ENCODE measurements at places on chromosomes 3 and 15.

- DNase-seq = no peak
Measured at GRCh38 chr3:193762657-193763056, 169.6 kb downstream of the OPA1 start.

- DNase-seq = no peak
Measured at GRCh38 chr3:66265649-66266048, 44.8 kb downstream of the SLC25A26 start.

DNA sequence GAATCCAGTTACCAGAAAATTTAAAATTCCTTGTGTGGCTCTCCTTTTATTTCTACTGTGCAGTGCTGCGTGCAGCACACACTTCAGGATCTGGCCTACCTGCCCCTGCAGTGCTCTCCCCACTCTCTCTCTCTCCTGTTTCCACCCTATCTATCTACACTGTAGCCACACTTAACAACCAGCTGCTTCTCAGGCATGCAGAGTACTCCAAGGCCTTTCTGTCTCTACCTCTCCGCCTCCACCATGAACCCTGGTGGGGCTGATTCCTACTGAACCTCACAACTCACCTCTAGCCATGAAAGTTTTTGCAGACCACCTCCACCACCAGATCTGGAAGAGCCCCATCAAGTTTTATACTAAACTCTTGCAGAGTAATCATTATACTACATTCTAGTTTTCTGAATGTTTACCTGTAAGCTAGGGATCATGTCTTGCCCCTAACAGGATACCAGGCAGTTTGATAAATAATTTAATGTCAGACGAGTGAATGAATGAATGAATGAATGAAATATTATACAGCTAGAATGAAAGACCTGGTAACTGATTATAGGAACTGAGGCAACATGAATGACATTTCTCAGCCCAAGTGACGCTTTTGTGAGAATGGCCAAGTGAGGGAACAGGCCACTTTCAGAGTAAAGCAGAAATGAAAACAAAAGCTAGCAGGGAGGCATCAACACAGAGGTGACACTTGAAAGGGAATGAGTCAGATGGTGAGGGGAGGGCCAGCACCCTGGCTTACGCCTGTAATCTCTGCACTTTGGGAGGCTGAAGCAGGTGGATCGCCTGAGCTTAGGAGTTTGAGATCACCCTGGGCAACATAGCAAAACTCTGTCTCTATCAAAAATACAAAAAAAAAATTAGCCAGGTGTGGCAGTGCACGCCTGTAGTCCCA lies 363.5 kb downstream of the FOXP1 start:
- DNase-seq = peak; percentile 45

- DNase-seq = no peak
Measured at GRCh38 chr15:94480289-94480834, 249.0 kb downstream of the MCTP2 start.

GRCh38 chr3:123148772-123149171 lies 53.0 kb upstream of the SEC22A start:
- no peak for DNase-seq

DNA sequence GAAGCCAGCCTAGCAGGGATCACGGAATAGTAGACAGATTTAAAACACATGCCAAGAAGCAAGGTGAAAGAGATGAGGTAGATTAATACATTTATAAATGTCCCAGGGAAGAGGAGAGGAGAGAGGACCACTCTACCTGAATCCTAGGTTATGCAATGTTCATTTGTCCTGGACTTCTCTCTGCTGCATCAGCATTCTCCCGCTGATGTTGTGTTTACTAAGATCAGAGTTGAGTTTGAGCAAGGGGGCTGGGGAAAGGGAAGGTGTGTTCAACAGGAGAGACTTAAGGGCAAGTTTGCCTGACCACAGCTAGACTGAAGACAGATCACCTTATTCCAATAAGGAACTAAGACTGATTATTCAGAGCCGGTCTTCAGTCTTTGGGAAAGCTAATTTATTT lies 1.1 kb upstream of the KPNA1 start:
- no peak for DNase-seq

- no peak for DNase-seq
Measured at GRCh38 chr15:98955961-98956723, 51.5 kb downstream of the PGPEP1L start.

GRCh38 chr15:70995383-70995970 lies 102.9 kb downstream of the LRRC49 start:
- no peak for DNase-seq

DNA sequence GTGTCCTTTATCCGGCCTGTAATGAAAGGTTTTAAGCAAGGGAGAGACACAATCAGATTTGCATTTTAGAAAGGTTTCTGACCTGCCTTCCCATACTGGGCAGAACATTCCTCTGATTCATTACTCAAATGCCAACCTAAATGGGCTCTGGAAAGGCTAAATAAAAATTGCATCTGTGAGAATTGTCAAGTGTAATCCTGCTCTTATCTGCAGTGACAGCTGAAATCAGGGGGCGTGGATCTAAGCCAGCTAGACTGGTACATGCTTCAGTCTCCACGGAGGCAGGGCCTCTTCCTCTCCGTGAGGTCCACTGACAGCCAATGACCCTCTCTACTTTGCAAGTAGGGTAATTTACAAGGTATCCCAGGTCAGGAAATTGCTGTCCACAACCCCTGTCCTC lies 32.5 kb upstream of the MINAR1 start:
- no peak for DNase-seq

- no peak for DNase-seq
Measured at GRCh38 chr3:66722675-66723074, 221.9 kb upstream of the LRIG1 start.

GRCh38 chr3:105801397-105801796 lies 67.4 kb downstream of the CBLB start:
- DNase-seq = no peak

DNA sequence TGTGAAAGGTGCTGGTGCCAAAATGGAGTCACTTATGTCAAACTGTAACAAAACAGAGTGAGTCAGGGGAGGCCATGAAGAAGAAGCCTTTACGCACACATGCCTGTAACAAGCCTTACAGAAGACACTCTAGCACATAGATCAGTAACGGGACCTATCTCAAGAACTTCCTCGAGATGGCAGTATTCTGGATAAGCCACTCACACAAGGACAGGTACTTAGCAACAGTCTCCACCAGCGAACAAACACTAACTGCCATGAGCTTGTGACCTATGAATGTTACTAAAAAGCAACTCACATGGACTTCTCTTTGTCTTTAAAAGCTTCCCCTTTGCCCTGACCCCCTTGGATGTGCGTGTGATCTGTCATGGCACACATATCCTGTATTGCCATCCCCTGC lies 235.1 kb downstream of the CD47 start:
- no peak for DNase-seq

GRCh38 chr3:94626573-94626972 lies 563.7 kb downstream of the NSUN3 start:
- DNase-seq = no peak

GRCh38 chr3:194757647-194758061 lies 72.0 kb downstream of the FAM43A start:
- no peak for DNase-seq

GRCh38 chr15:58546066-58546591 lies 114.3 kb downstream of the LIPC start:
- no peak for DNase-seq

GRCh38 chr3:78986416-78987101 lies 781.2 kb downstream of the ROBO1 start:
- DNase-seq = no peak

DNA sequence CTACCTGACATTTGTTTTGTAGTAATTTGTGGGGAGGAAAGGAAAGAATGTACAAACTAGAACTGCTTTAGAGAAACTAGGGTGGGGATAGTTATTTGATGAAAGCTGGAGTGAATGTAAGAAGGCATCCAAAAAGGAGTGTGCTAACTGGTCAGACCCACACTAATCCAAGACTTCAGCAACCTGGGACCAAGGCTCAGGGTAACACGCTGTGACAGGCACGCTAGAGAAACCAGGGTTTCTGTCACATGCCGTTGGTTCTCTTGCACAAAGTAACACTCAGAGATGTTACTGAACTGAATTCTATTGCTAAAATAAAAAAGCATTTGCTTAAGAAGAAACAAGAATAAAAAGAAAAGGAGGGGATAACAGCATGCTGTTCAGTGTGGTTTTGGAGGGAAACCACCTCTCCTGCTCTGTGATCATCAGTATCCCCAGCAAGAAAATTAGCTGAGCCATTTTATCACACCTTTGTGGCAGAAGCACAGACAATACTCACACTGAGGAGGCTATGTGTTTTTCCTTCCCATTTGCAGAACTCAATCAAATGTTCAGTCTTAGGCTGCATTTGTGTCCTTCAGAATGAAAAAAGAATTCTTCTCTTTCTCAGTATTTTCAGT lies 2.8 kb upstream of the CCDC80 start:
- DNase-seq = no peak

- DNase-seq = no peak
Measured at GRCh38 chr3:195162033-195162669, 108.8 kb downstream of the XXYLT1 start.

DNA sequence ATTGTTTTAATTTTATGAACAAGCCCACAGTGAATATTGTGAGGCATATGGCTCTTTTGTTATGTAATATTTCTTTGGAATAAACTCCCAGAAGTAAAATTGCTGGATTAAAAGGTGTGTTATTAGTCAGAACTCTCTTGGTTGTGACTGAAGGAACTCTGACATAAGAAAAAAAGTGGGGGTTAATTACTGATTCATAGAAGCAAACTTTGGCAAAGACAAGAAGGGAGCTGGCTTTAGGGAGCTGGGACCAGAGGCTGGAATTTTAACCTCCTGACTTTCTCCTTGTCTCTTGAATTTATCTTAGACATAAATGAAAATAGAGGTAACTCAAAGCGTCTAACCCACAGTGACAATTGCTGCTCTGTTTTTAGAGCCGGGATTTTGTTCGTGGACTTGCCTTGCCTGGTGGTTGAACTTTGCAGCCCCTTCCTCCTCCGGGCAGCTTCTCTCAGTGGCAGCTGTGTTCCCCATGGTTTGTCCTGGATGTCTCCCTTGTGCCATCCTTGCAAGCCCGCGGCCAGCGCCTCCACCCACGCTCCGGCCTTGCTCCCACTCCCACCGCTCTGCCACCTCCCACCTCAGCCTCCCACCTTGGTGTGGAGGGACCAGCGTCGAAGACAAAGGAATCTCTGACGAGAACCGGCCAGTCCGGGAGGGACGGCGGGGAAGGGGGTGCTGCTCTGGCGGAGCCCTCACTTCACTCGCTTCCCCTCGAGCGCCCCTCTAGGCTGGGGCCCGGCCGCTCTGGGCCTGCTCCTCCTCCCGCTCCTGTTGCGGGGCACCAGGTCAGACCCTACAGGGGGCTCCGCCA lies 28.0 kb downstream of the ARHGAP31 start:
- DNase-seq = no peak

DNA sequence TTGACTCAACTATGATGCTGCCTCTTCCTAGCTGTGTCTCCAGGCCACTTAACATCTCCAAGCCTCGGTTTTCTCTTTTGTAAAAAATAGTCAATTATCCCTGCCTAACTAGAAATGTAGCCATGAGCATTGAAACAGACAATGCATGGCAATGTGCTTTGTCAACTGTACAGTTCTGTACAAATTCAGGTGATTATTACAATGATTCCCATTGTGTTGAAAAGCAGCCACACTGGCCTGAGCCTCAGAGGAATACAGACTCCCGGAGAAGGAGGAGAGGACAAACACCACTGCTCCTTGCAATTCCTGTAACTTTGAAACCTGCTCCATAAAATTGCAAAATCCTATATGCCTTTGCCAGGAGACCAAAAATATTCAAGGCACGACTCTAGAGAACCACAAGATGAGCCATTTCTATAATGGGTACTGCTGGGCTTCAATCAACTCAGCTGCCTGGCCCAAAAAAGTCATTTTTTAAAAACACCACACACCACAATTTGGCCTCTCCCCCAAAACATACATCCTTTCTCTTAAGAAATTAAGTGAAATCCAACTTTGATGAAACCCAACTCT lies 28.6 kb downstream of the DAPK2 start:
- DNase-seq = no peak

GRCh38 chr3:116038968-116039650 lies 406.2 kb downstream of the LSAMP start:
- DNase-seq = no peak

DNA sequence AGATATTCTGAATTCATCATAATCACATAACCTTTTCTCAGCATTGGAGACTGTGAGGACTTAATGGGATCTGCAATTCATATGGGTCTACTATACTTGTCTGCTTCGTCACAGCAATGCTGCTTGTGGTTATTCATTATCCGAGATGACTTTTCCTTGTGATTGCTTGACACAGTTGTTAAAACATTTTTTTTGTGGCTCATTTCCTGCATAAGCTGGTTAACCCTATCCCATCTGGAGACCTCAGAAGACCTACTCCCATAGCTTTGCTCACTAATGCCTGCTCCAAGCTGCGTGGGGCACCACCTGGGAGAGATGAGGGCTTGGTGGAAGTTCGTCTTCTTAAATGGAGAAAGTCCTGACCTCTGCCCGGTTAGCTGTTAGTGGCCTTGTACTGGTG lies 360.8 kb downstream of the CHST2 start:
- DNase-seq = no peak

DNA sequence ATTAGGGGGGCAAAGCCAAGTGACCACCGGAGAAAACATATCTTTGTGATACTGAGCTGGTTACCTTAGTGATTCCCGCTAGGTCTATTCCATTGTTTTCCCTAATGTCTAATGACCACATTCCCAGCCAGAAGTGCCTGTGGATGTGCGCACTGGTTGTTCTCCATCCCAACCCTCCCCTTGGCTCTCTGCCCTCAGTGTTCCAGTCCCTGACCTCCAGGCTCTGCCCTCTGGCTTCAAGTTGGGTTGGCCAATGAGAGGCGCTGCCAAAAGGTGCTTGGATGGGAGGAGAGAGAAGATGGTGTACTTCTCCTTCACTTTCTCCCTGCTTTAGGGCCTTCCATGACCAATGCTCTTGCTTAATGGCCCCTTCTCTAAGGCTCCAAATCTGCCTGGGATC lies 2.4 kb downstream of the COLQ start:
- no peak for DNase-seq

- DNase-seq = no peak
Measured at GRCh38 chr3:115789481-115789880, 166.2 kb downstream of the GAP43 start.

- DNase-seq = no peak
Measured at GRCh38 chr15:89614164-89614563, 38.9 kb downstream of the TICRR start.

DNA sequence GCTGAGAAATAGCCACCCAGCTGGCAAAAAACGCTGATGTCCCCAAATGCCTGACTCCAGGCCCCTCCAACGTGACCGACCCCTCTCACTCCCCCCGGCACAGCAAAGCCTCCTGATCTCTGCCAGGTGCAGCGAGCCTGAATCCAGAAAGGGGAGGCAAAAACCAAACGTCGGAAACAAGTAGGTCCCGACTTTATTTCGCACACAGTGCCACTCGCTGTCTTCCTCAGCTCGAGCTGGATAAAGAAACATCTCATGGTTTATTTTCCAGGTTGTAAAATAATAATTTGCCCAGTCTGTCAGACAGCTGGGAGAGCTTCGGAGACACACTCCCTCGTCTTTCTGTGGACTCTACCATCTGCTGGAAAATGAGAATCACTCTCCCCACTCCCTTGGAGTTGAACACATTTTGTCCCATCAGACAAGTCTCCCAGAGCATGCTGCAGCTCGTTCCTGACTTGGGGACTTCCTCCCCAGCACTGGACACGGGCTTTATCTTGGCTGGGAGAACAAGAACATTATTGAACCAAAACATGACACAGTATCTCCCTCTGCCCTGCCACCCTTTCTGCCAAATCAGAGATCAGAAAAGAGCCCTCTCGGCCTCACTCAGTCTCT lies 142.8 kb downstream of the NUP210 start:
- no peak for DNase-seq

GRCh38 chr3:174441588-174442301 lies 417.4 kb upstream of the NAALADL2 start:
- DNase-seq = no peak

- no peak for DNase-seq
Measured at GRCh38 chr3:186368176-186368575, 6.1 kb upstream of the DGKG start.

GRCh38 chr3:159856590-159857104 lies 132.0 kb upstream of the IL12A start:
- no peak for DNase-seq

All from activated naive CD4-positive, alpha-beta T cell treated with Interleukin-2 at 50 U/mL for 16 hours (primary cell).